Ecto neural progenitor cell (in vitro differentiated cells): ENCODE measurements at places on chromosomes 3 and 15.

DNA sequence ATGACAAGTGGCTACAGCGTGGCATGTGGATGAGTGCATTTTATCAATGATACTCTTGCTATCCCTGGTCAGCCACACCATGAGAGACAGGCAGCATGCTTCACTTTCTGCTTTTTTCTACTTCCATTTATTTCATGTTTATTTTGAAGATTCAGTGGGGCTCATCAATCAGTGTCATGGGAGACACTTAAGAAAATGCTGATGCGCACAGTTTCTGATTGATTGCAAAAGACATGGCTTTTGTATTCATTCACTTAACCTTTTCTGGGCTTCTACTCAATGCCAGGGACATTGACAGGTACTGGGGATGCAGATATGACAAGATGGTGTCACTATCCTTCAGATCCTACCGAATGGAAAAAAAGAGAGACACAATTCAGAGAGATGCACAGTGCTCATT is 50.9 kb upstream of the CFAP161 start:
- DNase-seq, result no peak

- DNase-seq, result no peak
Measured at GRCh38 chr3:142586803-142587406, 8.4 kb upstream of the ATR start.

DNA sequence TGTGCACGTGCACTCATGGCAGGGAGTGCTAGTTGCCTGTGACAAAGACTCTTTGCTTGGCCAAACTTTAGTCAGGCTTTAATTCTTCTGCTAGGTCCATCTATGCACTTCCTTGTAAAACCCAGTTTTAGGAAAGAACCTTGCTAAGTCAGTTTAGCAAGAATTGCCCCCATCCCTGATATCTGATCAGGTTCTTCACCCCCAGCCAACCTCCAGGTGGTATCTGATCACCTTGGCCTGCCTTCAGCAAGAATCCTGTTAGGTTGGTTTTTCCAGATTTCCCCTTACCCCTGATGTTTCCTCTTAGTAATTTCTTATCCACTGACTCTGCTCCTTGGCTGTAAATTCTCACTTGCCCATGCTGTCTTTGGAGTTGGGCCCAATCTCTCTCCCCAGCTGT is 8.4 kb downstream of the HSPBAP1 start:
- no peak for DNase-seq

GRCh38 chr15:74343797-74344127 is 23.7 kb downstream of the CYP11A1 start:
- no peak for DNase-seq

DNA sequence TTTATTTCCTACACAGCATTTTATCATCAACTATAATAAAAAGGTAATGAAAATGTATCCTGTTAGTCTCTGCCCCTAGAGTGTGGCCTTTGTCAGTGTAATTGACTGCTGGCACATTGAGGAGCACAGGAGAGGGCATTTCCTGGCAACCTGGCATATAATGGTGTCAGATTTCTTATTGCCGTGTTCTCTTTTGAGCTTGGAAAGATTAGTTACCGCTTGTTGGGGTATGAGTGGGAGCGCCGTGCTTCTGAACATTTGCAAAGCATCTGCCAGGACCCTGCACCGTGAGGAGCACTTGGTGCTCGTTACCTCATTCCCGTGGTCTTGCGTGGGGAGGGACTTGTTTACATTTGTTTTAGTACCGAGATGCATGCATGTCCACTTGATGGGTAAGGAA is 124.4 kb downstream of the PTPRG start:
- DNase-seq, result no peak

DNA sequence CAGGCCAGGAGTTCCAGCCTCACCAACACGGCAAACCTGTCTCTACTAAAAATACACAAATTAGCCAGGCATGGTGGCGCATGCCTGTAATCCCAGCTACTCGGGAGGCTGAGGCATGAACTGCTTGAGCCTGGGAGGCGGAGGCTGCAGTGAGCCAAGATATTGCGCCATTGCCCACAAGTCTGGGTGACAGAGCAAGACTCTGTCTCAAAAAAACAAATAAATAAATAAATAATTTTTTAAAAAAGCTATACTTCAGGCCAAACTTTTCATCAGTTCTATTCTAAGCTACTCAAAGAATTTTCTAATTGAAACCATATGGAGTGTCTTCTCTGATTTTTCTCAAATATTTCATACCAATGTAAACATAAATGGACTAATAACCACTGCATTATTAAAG is 43.5 kb downstream of the PHC3 start:
- DNase-seq, result no peak

DNA sequence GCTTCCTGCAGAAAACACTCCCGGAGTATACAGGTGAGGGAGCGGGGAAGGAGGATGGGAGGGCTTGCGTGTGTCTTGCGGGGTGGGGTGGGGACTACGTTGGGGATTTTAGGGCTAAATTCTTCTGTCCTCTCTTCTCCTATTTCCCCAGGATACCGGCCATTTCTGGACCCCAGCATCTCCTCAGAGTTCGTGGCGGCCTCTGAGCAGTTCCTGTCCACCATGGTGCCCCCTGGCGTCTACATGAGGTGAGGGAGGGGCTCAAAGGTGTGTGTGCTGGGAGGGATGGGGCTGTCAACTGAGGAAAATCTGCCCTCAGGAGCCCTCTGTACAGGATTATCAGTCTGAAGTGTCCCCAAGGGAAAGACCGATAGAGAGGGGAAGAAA is 6.6 kb downstream of the DUOX1 start:
- DNase-seq, result no peak

GRCh38 chr3:123678108-123678511 is 93.3 kb upstream of the HACD2 start:
- DNase-seq, result no peak

GRCh38 chr3:56494679-56495322 is 26.5 kb upstream of the ERC2 start:
- peak; percentile 79 for DNase-seq

DNA sequence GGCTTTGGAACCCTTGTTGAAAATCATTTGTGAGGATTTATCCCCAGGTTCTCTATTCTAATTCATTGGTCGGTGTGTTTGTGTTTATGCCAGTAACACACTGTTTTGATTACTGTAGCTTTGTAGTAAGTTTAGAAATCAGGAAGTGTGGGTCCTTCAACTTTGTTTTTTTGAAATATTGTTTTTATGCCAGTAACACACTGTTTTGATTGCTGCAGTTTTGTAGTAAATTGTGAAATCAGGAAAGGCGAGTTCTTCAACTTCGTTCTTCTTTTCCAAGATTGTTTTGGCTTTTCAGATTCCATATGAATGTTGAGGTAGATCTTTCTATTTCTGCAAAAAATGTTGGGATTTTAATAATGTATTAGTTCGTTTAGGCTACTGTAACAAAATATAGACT is 314.6 kb downstream of the RPLP1 start:
- no peak for DNase-seq

DNA sequence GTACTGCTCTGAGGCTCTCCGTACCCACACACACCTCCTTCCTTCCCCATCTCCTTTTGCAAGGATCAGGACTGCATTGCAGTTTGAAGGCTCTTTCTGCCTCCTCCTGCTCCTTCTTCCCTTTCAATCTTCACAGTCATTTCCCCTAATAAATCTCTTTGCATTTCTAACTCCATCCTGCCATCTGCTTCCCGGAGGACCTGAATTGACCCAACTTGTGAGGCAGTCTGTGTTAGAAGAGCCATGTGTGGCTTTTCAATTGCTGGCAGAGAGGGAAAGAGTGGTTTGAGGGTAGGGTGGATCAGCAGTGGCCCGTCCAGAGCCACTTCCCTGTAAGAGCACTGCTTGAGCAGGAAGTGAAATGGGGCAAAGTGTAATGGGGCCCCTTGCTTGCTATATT is 35.8 kb downstream of the ANAPC13 start:
- DNase-seq, result no peak
